ENCODE measurements at places on chromosomes 12 and 14. TPM values are rescaled to one million over a fixed set of nuclear protein-coding genes. Genes with fewer than 3 reads are reported as not detected.

DNA sequence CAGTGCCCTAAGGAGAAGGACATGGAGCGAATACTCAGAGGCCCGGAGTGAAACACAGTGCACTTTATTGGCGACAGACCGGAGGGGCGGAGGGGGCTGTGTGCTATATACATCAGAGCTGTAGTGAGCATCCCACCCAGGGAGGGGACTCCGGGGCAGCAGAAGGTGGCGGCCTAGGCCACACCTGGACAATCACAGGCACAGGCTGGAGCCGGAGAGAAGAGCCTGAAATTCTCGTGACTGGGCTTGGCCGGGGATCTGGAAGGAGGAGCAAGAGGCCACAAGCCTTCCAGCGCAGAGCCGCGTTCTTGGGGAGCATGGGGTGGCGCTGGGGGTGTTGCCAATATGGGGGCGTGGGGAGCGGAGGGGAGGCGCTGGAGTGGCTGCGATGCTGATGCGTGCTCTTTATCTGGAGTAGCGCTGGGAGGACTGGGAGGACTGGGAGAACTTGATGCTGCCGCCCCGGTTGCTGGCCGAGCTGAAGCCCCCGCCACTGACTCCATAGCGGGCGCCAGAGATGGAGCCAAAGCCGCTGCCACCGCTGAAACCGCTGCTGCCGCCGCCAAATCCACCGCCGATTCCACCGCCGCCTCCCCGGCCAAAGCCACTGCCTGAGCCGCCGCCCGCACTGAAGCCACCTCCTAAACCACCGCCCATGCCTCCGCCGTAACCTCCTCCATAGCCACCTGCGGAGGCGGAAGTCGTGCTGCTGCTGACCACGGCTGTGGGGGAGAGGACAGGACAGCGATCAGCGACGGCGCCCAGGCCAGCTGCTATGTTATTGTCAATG, 6.1 kb downstream of the KRT3 start:
- H3K27ac ChIP-seq = no peak overlapping the region
- H3K4me3 ChIP-seq = no peak overlapping the region
- peaks cover 3% of the 10 kb centered on the region for H3K4me1 ChIP-seq
- H3K36me3 ChIP-seq = no peaks in the 10 kb centered on the region
- DNase-seq = peak; percentile 11
- H3K27me3 ChIP-seq = peaks cover 26% of the 10 kb centered on the region

GRCh38 chr14:102525929-102526497, 16.4 kb upstream of the ANKRD9 start:
- H3K27ac ChIP-seq = no peak overlapping the region
- H3K4me3 ChIP-seq = peak overlapping the region; percentile 68
- no peak for DNase-seq
- no peaks in the 10 kb centered on the region for H3K36me3 ChIP-seq
- H3K4me1 ChIP-seq = peaks cover 32% of the 10 kb centered on the region

- no peak overlapping the region for H3K4me3 ChIP-seq
- peaks cover 61% of the 10 kb centered on the region for H3K27me3 ChIP-seq
- H3K27ac ChIP-seq = no peak overlapping the region
- DNase-seq = no peak
- H3K4me1 ChIP-seq = peaks cover 13% of the 10 kb centered on the region
Observed at GRCh38 chr12:106135781-106136180, 3.0 kb downstream of the NUAK1 start.

DNA sequence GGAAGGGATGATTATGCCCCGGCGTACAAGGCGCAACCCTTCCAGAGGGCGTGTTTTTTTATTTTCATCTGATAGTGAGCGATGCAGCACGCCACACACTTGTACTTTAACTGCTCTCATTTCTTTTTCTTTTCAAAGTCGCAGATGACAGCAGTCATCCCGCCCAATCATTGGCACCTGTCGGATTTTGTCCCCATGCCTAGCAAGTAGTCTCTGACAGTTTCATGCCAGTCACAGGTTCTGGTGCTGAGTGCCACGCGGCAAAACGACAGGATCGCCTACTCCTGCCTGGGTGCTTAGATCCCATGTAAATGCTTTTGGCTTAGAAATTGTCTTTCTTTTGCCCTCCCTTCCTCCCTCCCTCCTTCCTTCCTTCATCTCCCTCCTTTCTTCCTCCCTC, 117.7 kb downstream of the GLT1D1 start:
- H3K27ac ChIP-seq = no peak overlapping the region
- H3K27me3 ChIP-seq = peaks cover 12% of the 10 kb centered on the region
- H3K4me1 ChIP-seq = no peaks in the 10 kb centered on the region
- H3K36me3 ChIP-seq = no peaks in the 10 kb centered on the region

- H3K36me3 ChIP-seq = peaks cover 31% of the 10 kb centered on the region
- DNase-seq = no peak
- H3K27ac ChIP-seq = no peak overlapping the region
- no peaks in the 10 kb centered on the region for H3K27me3 ChIP-seq
- H3K4me3 ChIP-seq = no peak overlapping the region
Observed at GRCh38 chr14:54839701-54840119, 62.9 kb downstream of the GCH1 start.

GRCh38 chr12:96197503-96198272, 3.5 kb downstream of the ELK3 start:
- H3K4me1 ChIP-seq = peaks cover 57% of the 10 kb centered on the region
- H3K36me3 ChIP-seq = peaks cover 14% of the 10 kb centered on the region
- H3K27me3 ChIP-seq = no peaks in the 10 kb centered on the region
- peak overlapping the region; percentile 93 for H3K4me3 ChIP-seq
- DNase-seq = no peak

GRCh38 chr12:2169489-2169888, 116.7 kb downstream of the CACNA1C start:
- H3K27ac ChIP-seq = no peak overlapping the region
- H3K4me1 ChIP-seq = no peaks in the 10 kb centered on the region
- no peaks in the 10 kb centered on the region for H3K36me3 ChIP-seq
- H3K4me3 ChIP-seq = no peak overlapping the region

DNA sequence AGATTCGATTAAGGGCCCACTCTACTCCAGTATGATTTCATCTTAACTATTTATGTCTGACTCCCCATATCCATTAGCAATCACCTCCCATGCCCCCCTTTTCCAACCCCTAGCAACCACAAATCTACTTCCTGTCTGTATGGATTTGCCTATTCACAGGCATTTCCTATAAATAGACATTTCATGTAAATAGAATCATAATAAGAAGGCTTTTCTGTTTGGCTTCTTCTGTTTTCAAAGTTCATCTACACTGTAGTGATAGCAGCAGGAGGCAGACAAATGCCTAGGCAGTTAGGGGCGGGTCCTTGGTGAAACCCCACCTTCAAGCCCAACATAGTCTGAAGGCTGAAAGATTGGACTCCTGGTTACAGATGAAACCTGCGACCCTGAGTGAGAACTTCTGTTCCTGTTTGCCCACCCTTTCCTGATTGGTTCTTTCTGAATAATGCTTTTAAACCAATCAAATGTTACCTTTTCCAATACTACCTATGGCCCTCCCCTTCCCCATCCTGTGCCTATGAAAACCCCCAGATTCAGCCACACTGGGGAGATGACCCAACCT, 62.1 kb upstream of the HECTD1 start:
- H3K4me1 ChIP-seq = peaks cover 17% of the 10 kb centered on the region
- no peaks in the 10 kb centered on the region for H3K36me3 ChIP-seq
- no peak overlapping the region for H3K27ac ChIP-seq
- H3K4me3 ChIP-seq = no peak overlapping the region
- H3K27me3 ChIP-seq = no peaks in the 10 kb centered on the region
- no peak for DNase-seq

DNA sequence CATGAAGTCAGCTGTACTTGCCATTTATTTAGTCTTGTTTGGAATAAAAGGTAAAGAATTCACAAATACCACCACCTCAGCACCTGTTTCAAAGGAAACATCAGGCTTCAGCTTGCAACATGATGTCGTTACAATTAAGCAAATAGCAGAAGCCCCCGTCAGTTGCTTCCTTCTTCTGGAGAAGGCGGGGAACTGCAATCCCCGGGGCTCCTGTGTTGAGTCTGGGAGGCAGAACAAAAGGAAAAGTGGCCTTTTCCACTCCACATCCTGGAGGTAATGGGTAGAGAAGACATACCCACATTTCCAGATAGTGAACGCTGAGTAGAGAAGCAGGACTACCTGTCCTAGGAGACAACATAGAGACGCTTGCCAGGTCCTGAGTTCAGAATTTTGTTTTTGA, 92.8 kb downstream of the DNAH10 start:
- no peak overlapping the region for H3K4me3 ChIP-seq
- H3K27me3 ChIP-seq = peaks cover 5% of the 10 kb centered on the region

DNA sequence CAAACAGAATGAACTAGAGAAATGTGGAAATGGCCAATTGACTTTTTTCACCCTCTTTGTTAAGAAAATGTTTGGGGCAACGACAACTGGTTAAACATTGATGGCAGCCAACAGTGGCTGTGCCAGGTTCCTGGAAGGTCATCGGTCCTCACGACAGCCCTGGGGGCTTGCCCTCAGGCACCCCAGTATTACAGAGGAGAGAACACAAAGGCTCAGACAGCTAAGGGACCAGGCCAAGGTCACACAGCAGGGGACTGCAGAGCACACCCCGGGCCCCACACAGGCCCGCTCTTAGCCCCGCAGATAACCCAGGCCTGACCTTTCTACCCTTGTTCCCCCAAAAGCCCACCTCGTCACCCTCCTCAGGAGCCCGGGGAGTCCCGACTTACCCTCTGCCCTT, 1.3 kb downstream of the TRPV4 start:
- no peak overlapping the region for H3K27ac ChIP-seq
- H3K27me3 ChIP-seq = peaks cover 17% of the 10 kb centered on the region
- H3K4me1 ChIP-seq = peaks cover 4% of the 10 kb centered on the region
- no peak overlapping the region for H3K4me3 ChIP-seq
- no peaks in the 10 kb centered on the region for H3K36me3 ChIP-seq

DNA sequence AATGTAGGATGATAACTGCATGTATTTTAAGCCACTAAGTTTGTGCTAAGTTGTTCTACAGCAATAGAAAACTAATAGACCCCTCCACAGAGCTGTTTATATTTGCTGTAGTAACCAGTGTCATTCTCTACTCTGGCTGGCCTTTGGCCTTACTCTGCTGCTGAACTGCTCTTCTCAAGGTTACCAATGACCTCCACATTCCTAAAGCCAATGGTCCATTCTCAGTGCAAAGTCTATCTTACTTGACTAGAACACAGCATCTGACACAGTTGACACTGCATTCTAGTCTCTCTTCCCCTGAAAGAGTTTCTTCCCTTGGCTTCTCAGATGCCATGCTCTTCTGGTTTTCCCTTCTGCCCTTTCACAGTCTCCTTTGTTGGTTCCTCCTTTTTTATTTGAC, 154.8 kb upstream of the CRY1 start:
- H3K27ac ChIP-seq = no peak overlapping the region
- no peaks in the 10 kb centered on the region for H3K4me1 ChIP-seq
- no peak for DNase-seq
- no peaks in the 10 kb centered on the region for H3K36me3 ChIP-seq
- H3K4me3 ChIP-seq = no peak overlapping the region
- H3K27me3 ChIP-seq = peaks cover 1% of the 10 kb centered on the region

DNA sequence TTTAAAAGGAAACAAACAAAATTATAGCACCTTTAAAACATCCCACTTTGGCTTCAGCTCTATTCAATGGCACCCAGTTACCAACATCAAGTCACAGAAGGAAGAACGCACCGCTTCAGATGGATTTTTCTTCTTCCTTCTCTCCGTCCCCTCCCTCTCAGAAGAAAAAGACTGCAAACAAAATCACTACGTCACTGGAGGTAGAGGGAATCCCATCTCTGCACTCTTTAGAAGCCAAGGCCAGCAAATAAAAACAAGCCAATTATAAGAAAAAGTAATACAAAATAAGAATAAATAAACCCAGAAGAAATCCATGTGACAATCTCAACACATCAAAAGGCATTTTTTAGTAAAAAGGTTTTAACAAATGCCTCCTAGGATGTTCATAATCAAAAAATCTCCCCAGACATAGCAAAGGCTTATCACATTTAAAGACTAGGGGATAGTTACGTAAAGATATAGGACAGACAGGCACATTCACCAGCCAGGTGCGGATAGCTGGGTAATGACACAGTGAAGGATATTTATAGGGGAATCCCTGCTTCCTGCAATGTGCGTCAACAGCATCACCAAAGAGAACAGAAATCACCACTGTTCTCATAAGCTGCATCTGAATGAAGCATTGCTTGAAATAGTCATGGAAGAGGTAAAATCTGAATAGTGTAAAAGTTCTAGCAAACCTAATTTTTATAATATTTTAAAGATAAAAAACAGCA, 89.4 kb downstream of the R3HDM2 start:
- H3K27ac ChIP-seq = no peak overlapping the region
- no peak overlapping the region for H3K4me3 ChIP-seq
- no peaks in the 10 kb centered on the region for H3K27me3 ChIP-seq
- no peak for DNase-seq
- peaks cover 22% of the 10 kb centered on the region for H3K36me3 ChIP-seq

DNA sequence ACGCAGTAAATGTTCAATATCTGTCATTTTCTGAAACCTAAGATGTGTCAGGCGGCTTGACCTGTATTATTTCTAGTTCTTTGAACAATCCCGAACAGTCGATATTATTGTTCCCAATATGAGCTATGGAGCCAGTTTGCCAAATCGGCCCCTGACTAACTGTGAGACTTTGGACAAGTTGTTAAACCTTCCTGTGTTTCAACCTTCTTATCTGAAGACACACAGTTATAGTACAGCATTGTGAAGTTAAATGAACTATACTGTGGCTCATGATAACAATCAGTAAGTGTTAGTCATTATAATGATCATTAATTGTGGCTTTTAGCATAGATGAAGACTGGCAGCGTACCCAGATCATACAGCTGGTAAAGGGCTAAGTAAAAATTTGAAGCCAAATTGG, 23.4 kb downstream of the DDX47 start:
- no peak overlapping the region for H3K4me3 ChIP-seq
- no peak overlapping the region for H3K27ac ChIP-seq
- no peaks in the 10 kb centered on the region for H3K27me3 ChIP-seq
- peaks cover 48% of the 10 kb centered on the region for H3K4me1 ChIP-seq

- H3K36me3 ChIP-seq = no peaks in the 10 kb centered on the region
- H3K4me3 ChIP-seq = no peak overlapping the region
- no peak for DNase-seq
- H3K4me1 ChIP-seq = no peaks in the 10 kb centered on the region
- H3K27me3 ChIP-seq = peaks cover 16% of the 10 kb centered on the region
- no peak overlapping the region for H3K27ac ChIP-seq
Observed at GRCh38 chr14:101273091-101273490, 288.2 kb upstream of the DIO3 start.

ATP5MC2 gene
- total RNA-seq = 378 TPM

FLRT2 gene
- not detected for total RNA-seq

MYO1A gene
- total RNA-seq = 0.97 TPM

DHH gene
- not detected for total RNA-seq

RHOJ gene
- not detected for total RNA-seq

KRT5 gene
- total RNA-seq = not detected

MIA2 gene
- 24.1 TPM for total RNA-seq

JPH4 gene
- 0.12 TPM for total RNA-seq

PMCH gene
- 0.59 TPM for total RNA-seq

All from activated CD4-positive, alpha-beta memory T cell treated with anti-CD3 and anti-CD28 coated beads for 36 hours (primary cell).